ENCODE measurements at places on chromosomes 16 and 17.
A peak's percentile ranks its signal among the peaks of the same experiment; 100 is the strongest.

- no peak for DNase-seq
Observed at GRCh38 chr16:81014672-81015071, 7.7 kb downstream of the CENPN start.

- no peak for DNase-seq
Observed at GRCh38 chr16:48537275-48537674, 72.7 kb downstream of the N4BP1 start.

GRCh38 chr16:69315486-69316311 lies 4.5 kb downstream of the VPS4A start:
- no peak for DNase-seq

GRCh38 chr16:66263973-66264310 lies 102.5 kb upstream of the CDH5 start:
- DNase-seq = no peak

GRCh38 chr16:27703545-27703944 lies 153.6 kb downstream of the KATNIP start:
- DNase-seq = no peak

GRCh38 chr17:82943751-82944150 lies 103.9 kb upstream of the ZNF750 start:
- DNase-seq = no peak

- no peak for DNase-seq
Observed at GRCh38 chr17:14098246-14098645, 28.9 kb downstream of the COX10 start.

- no peak for DNase-seq
Observed at GRCh38 chr17:45274033-45274432, 12.1 kb upstream of the SPATA32 start.

DNA sequence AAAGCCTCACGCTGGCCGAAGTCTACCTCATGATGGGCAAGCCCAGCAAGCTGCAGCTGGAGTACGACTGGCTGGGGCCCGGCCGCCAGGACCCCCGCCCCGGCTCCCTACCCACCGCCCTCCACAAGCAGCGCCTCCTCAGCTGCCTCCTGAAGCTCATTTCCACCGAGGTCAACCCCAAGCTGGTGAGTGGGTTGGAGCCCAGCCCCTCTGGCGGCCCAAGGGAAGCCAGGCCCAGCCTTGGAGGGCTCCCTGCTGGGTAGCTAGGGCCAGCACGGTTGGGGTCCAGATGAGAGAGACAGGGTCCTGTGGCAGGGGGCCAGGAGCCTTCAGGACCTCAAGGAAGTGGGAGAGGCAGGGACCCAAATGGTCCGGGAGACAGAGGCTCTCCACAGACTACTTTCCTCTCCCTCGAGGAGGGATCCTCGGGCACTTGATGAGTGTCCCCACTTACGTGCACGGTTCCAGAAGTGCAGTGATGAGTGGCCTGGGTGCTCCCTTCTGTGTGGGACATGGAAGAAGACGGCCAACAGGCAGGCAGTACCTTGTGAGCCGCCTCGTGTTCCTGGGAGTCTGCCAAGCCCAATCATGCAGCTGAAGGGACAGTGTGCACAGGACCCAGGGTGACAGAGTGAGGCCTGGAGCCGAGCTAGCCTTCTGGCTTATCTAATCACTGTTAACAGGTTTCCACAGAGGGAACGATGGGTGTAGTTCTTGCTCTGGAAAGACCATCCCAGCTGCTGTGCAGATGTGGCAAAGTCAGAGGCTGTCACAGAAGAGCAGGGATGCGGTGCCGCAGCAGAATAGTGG lies 21.1 kb upstream of the JPT2 start:
- peak; percentile 68 for DNase-seq

- peak; percentile 25 for DNase-seq
Observed at GRCh38 chr16:2296661-2297505, 29.0 kb upstream of the RNPS1 start.

DNA sequence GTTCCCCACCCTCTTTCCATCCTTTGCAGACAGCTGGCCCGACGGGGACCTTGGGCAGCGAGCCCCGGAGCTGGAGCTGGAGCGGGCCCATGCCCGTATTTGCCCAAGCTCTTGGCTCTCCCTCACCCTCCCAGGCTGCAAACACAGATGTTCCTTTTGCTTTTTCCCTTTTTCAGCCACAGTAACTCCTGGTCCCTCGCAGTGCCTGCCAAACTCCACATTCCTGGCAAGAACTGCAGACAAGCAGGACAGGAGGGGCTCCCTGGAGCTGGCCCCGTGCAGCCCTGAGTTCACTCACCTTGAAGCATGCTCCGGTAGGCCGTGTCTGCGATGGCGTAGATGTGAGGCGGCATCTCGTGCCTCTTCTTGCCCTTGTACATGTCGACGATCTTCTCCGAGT lies 33.9 kb downstream of the MYH11 start:
- DNase-seq = no peak

- DNase-seq = no peak
Observed at GRCh38 chr17:79664930-79665737, 54.3 kb upstream of the RBFOX3 start.

DNA sequence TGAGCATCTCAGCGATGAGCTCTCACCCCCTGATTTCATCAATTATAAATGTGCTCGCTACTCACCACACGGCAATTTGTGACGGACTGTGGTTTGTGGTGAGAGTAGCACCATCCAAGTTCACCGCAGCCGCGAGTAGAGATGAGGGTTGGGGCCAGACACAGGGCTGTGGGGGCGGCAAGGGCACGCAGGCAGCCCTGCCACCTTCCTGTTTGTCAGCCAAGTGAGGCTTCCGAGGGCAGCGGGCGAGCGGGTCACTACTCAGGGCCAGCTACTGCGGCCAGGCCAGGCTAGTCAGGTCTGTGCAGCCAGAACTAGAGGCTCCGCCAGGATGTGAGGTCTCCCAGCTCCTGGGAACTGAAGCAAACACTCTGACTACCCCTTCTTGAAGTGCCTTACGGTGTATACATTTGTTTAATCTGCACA lies 39.6 kb upstream of the MEOX1 start:
- DNase-seq = no peak

GRCh38 chr16:89013111-89013510 lies 36.1 kb upstream of the CBFA2T3 start:
- no peak for DNase-seq

- no peak for DNase-seq
Observed at GRCh38 chr16:12781777-12782176, 21.9 kb downstream of the CPPED1 start.

- DNase-seq = no peak
Observed at GRCh38 chr16:77234611-77235010, 35.4 kb downstream of the SYCE1L start.

- DNase-seq = no peak
Observed at GRCh38 chr16:81456523-81457325, 12.1 kb downstream of the CMIP start.

DNA sequence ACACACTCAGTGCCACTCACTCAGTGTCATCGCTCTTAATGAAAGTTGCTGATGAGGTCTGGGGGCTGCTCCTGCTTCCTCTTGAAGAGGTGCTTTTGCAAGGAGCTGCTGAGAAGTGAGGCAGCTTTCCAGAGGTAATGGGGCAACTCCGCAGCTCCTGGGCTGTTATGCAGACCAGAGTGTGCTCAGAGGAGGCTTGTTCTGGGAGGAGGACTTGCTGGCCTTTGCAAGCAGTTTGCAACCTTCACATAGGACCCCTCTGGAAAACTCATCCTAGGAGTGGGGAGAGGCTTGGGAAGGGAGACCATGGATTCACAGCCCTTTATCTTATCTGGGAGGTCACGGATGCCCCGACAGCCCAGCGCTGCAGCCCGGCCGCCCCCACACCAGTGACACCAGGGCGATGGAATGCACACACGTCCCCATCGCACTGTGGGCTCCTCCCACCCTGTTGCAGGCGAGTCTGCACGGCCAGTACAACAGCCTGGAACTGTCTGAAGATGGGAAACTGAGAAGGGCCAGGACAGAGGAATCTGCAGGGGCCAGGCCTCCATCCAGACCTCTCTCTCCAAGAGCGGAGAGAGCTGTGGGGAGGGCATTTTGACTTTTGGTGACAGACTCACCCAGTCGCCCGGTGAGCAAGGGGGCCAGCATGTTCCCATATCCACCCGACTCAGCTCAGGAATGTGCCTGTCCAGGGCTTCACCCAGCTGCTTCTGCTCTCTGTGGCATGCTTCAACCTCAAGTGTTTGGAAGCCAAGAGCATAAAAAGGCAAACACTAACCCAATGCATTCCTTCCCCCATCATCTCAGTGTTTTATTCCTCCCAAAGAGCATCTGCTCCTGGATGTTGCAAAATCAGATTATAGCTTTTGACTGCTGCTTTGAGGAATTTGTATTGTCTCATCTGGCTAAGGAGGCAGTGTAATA lies 78.6 kb upstream of the ZNF469 start:
- DNase-seq = no peak

DNA sequence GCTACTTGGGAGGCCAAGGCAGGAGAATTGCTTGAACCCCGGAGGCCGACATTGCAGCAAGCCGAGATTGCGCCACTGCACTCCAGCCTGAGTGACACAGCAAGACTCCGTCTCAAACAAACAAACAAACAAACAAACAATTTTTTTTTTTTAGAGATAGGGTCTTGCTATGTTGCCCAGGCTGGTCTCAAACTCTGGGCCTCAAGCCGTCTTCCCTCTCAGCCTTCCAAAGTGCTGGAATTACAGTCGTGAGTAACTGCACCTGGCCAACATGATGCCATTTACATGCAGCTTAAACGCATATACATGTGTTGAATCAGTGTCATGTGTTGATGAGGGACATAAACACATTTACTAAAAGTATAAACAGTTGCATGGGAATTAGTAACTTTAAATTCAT lies 2.0 kb upstream of the SLFN5 start:
- no peak for DNase-seq

DNA sequence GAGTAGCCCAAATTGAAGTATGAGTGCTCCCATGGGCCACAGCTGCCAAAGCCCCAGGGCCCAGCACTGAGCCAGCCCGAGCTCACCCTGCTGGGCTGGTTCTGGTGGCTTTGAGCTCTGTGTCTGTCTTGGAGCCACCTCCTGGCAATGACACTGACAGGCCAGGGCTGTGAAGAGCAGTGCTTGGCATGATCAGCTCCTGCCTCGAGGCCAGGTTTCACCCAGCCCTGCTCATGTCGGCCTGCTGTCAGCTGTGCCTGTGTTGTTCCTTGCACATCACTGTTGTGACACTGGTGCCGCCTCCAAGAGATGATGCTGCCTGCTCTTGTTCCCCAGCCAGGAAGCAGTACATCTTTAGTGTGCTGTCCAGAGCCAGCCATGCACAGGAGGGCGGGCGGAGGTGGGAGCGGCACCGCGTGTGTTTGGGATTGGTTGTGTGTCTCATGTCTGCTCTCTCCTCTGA lies 26.0 kb downstream of the PLD6 start:
- DNase-seq = no peak

GRCh38 chr16:87072101-87072500 lies 245.1 kb downstream of the C16orf95 start:
- DNase-seq = no peak

GRCh38 chr17:8223356-8224126 lies 13.2 kb upstream of the AURKB start:
- peak; percentile 41 for DNase-seq

DNA sequence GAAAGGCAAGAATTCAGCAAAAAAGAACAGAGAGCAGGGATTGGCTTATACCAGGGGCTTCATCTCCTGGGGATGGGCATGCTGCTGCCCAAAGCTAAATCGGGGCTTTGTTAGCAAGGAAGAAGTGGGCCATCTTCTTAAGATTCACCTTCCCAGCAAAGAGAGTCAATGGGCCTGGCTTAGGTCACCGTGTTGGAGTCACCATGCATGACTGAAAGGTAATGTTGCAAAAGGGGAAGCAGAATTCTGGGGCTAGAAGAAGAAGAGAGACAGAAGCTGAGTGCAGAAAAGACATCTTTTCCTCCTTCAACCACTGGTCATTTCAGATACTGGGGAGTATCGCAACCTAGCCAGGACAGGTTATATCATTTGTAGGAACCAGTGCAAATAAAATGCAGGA lies 76.3 kb upstream of the KIFC3 start:
- DNase-seq = no peak

- DNase-seq = peak; percentile 34
Observed at GRCh38 chr17:705863-706262, 8.8 kb downstream of the VPS53 start.

DNA sequence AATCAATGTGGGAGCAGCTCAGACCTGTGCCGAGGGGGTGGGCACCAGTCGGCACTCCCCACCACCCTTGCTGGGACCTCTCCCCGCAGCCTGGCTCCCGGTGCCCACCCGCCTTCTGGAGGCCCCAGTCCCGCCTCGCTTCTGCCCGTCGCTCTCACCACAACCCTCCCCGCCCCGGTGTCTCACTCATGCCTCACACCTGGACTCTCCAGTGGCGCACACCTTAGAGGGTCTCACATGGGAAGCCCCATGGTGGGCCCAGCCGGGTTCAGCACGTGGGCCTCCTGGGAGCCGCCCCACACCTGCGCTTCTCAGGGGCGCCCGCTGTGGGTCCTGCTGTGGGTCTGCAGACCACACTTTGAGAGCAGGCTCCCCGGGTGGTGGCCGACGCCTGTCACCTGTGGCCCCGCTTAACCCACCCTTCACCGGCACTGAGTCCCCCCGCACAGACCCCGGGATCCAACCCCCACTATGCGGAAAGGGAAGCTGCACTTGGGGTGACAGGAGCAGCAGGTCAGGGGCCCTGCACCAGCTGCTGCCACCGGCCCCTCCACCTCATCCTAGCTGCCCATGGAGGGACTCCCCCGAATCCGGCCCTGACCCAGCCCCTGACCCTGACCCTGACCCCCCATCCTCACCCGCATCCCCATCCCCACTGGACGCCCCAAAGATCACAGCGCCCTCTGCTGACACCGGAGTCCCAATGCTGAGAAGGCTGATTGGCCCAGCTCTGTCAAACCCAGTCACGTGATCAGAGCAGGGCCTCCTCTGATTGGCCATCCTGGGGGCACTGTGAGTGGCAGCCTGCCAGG lies 27.4 kb upstream of the SLC38A10 start:
- peak; percentile 51 for DNase-seq

GRCh38 chr17:1562176-1562643 lies 382 bp downstream of the PITPNA start:
- DNase-seq = no peak

Data from hematopoietic multipotent progenitor cell treated with erythropoietin and hydrocortisone succinate and interleukin-3 and kit ligand, for 15 days (in vitro differentiated cells).